ENCODE measurements at places on chromosomes 12 and 14.

DNA sequence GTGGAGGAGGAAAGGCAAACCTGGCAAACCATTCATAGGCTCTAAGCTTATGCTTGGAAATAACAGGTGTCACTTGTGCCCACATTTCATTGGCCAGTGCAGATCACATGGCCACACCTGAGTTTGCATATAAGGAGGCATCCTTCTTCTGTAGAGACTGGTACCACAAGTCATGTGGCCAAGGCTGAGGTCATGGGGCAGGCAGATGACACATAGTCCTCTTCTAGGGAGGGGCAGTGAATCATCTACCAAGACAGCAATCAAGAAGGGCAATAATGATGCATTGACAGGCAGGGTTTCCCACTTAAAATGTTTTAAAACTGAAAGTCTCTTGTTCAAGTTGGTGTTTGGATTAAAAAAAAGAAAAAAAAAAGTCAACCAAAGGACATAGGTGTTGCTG, 77.3 kb downstream of the DAAM1 start:
- peaks cover 18% of the 10 kb centered on the region for H3K4me1 ChIP-seq
- H3K27ac ChIP-seq, result no peak overlapping the region
- DNase-seq, result peak; percentile 68
- H3K36me3 ChIP-seq, result peaks cover 39% of the 10 kb centered on the region

DNA sequence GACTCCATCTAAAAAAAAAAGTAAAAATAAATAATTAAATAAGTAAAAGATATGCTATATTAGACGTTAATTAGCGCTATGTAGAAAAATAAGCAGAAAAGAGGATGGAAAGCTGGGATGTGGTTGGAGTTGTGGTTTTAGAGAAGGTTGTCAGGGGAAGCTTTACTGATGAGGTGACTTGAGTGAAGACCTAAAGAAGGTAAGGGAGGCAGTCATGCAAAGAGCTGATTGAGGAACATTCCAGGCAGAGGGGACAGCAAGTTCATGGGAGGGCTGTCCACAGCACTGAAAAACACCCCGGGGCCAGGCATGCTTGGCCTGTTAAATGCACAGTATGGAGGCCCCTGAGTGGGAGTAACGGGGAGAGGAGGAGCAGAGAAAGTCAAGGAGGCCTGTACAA, 15.7 kb downstream of the SMAGP start:
- no peaks in the 10 kb centered on the region for H3K36me3 ChIP-seq
- H3K4me1 ChIP-seq, result no peaks in the 10 kb centered on the region
- no peaks in the 10 kb centered on the region for H3K27me3 ChIP-seq
- DNase-seq, result no peak

GRCh38 chr14:55303691-55304145, 32.5 kb downstream of the FBXO34 start:
- no peak for DNase-seq
- H3K27ac ChIP-seq, result peak overlapping the region; percentile 54
- peaks cover 9% of the 10 kb centered on the region for H3K36me3 ChIP-seq
- H3K4me1 ChIP-seq, result peaks cover 61% of the 10 kb centered on the region

DNA sequence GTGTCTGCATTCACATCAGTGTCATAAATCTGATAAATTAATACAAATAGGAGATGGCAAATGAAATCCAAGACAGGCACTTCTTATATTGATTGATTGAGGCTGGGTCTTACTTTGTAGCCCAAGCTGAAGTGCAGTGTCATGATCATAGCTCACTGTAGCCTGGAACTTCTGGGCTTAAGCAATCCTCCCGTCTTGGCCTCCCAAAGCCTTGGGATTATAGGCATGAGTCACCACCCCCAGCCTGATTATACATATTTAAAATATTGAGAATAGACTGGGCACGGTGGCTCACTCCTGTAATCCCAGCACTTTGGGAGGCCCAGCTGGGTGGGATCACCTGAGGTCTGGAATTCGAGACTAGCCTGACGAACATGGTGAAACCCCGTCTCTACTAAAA, 51.3 kb downstream of the MARK3 start:
- H3K27ac ChIP-seq, result no peak overlapping the region
- peaks cover 18% of the 10 kb centered on the region for H3K4me1 ChIP-seq
- no peak for DNase-seq
- no peak overlapping the region for H3K4me3 ChIP-seq

DNA sequence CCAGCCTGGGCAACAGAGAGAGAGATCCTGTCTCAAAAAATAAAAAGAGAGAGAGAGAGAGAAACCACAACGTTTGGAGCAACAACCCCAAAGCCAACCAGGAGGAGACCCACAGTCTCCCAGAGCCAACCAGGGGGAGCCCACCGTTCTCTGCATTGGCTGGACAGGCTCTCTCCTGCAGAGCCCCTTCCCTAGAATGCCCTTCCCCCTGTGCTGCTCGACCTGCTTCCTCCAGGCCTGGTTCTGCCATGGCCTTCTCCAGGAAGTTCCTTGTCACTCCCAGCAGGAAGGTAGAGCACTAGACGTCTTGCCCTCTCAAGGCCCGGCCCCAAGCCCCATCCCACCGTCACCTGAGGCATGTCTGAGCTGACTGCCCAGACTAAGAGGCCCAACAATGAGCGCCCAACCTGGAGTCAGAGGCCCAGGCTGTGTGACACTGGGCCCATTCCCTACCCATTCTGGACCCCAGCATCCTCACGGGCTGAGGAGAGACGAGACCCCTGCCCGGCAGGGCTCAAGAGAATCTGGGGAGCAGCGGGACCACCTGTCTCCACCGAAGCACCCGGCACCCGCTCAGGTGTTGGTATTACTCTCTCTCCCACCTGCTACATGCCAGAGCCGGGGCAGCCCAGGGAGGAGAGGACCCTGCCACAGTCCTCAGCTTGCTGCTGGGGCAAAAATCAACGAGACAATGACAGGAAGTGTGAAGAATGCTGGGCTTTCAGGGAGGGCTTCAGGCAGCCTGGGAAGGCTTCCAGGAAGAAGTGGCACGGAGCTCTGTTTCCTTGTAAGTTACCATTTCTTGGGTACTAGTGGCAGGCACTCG, 61.2 kb downstream of the DIO3 start:
- H3K4me1 ChIP-seq, result no peaks in the 10 kb centered on the region
- H3K4me3 ChIP-seq, result no peak overlapping the region
- H3K36me3 ChIP-seq, result no peaks in the 10 kb centered on the region
- peaks cover 1% of the 10 kb centered on the region for H3K27me3 ChIP-seq

DNA sequence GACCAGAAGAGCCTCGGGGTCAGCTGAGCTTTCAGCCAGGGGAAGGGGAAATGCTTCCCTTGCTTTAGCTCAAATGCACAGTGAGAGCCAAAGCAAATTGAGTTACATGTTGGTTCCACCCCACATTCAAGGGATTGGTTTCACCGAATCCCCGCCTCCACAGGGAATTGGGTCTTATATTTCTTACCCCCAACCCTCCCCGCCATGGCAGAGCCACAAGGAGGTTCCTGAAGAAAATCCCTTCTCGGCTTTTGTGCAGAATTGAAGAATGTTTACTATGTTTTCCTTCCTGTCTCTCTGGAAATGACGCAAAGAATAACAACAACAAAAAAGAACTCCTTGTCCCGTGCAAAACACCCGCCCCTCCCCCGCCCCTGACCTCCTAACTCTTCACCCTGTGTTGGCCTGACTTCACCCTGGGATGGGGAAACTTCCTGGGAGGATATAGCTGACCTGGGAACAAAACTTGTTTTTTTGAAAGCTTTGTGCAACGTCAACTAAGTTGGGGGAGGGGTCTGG, 21.9 kb upstream of the CIPC start:
- no peak overlapping the region for H3K27ac ChIP-seq
- H3K4me3 ChIP-seq, result no peak overlapping the region
- no peak for DNase-seq

- H3K36me3 ChIP-seq, result peaks cover 5% of the 10 kb centered on the region
- H3K27ac ChIP-seq, result no peak overlapping the region
- no peak for DNase-seq
- no peaks in the 10 kb centered on the region for H3K27me3 ChIP-seq
- H3K4me1 ChIP-seq, result no peaks in the 10 kb centered on the region
- H3K4me3 ChIP-seq, result no peak overlapping the region
Measured at GRCh38 chr12:19641235-19642080, 202.2 kb downstream of the AEBP2 start.

DNA sequence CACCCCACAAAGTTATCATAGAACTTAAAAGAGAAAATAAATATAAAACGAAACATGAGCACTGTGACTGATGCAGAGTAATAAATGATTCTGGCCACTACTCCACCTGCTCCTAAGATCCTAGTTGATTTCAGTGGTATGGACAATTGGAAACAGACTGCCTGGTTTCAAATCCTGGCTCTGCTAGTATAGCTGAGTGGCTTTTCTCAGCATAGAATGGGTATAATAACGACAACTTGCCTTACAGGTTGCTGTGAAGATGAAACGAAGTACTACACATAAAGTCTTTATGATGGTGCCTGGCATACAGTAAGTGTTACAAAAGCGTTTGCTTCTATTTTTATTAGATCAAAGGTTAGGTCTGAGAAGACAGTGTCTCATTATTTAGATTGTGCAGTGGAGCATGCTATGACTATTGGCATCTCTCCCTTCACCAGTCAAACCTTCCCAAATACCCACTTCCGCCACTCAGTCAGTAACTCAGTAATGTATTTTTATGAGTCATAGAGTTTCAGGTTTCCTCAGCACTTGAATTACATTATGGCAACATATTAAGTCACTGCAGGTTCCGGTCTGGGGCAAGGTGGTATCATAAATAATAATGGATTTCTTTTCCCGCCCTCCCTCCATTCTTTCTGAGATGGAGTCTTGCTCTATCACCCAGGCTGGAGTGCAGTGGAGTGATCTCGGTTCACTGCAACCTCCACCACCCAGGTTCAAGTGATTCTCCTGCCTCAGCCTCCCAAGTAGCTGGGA, 29.7 kb upstream of the NR2C1 start:
- peak overlapping the region; percentile 63 for H3K27ac ChIP-seq
- peak; percentile 68 for DNase-seq
- peaks cover 19% of the 10 kb centered on the region for H3K4me1 ChIP-seq
- H3K36me3 ChIP-seq, result no peaks in the 10 kb centered on the region

GRCh38 chr12:74119811-74120362, 417.7 kb upstream of the ATXN7L3B start:
- no peak overlapping the region for H3K4me3 ChIP-seq
- H3K27me3 ChIP-seq, result no peaks in the 10 kb centered on the region
- no peak overlapping the region for H3K27ac ChIP-seq

GRCh38 chr12:45612044-45612794, 117.3 kb upstream of the ARID2 start:
- no peak overlapping the region for H3K4me3 ChIP-seq
- no peaks in the 10 kb centered on the region for H3K36me3 ChIP-seq
- DNase-seq, result no peak
- H3K27ac ChIP-seq, result no peak overlapping the region
- H3K4me1 ChIP-seq, result peaks cover 7% of the 10 kb centered on the region

GRCh38 chr12:130922511-130922953, 31.2 kb upstream of the ADGRD1 start:
- no peak for DNase-seq
- no peak overlapping the region for H3K27ac ChIP-seq
- H3K27me3 ChIP-seq, result peaks cover 27% of the 10 kb centered on the region
- no peaks in the 10 kb centered on the region for H3K36me3 ChIP-seq
- H3K4me1 ChIP-seq, result no peaks in the 10 kb centered on the region
- H3K4me3 ChIP-seq, result no peak overlapping the region

- DNase-seq, result no peak
- peaks cover 40% of the 10 kb centered on the region for H3K4me1 ChIP-seq
- peaks cover 39% of the 10 kb centered on the region for H3K36me3 ChIP-seq
- no peak overlapping the region for H3K4me3 ChIP-seq
- H3K27me3 ChIP-seq, result no peaks in the 10 kb centered on the region
- H3K27ac ChIP-seq, result no peak overlapping the region
Measured at GRCh38 chr14:71013551-71014192, 106.4 kb downstream of the PCNX1 start.

DNA sequence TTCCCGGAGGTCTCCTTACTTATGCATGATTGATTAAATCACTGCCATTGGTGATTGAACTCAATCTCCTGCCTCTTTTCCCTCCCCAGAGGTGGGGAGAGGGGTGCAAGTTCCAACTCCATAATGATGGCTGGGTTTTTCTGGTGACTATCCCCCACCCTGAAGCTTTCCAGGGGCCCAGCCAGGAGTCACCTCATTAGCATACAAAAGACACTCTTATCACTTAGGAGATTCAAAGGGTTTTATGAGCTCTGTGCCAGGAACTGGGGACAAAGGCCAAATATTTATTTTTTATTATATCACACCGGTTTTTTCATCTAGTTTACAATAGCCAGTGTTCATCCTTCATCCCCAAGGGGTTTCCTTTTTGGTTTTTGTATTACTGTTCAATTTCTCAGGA, 300.7 kb downstream of the ETNK1 start:
- no peak for DNase-seq
- no peaks in the 10 kb centered on the region for H3K27me3 ChIP-seq
- H3K4me1 ChIP-seq, result no peaks in the 10 kb centered on the region
- no peaks in the 10 kb centered on the region for H3K36me3 ChIP-seq
- no peak overlapping the region for H3K4me3 ChIP-seq
- no peak overlapping the region for H3K27ac ChIP-seq

- H3K27me3 ChIP-seq, result peaks cover 16% of the 10 kb centered on the region
- no peak overlapping the region for H3K27ac ChIP-seq
- no peak overlapping the region for H3K4me3 ChIP-seq
- no peaks in the 10 kb centered on the region for H3K36me3 ChIP-seq
Measured at GRCh38 chr12:5200278-5201087, 156.8 kb downstream of the KCNA5 start.

- peak overlapping the region; percentile 92 for H3K27ac ChIP-seq
- H3K4me1 ChIP-seq, result peaks cover 87% of the 10 kb centered on the region
- peak; percentile 61 for DNase-seq
- no peaks in the 10 kb centered on the region for H3K27me3 ChIP-seq
Measured at GRCh38 chr12:64672925-64673409, 62.7 kb downstream of the RASSF3 start.

- peaks cover 14% of the 10 kb centered on the region for H3K36me3 ChIP-seq
- H3K27ac ChIP-seq, result no peak overlapping the region
- H3K4me1 ChIP-seq, result peaks cover 1% of the 10 kb centered on the region
- H3K27me3 ChIP-seq, result no peaks in the 10 kb centered on the region
Measured at GRCh38 chr12:71702590-71702989, 16.7 kb downstream of the TMEM19 start.

DNA sequence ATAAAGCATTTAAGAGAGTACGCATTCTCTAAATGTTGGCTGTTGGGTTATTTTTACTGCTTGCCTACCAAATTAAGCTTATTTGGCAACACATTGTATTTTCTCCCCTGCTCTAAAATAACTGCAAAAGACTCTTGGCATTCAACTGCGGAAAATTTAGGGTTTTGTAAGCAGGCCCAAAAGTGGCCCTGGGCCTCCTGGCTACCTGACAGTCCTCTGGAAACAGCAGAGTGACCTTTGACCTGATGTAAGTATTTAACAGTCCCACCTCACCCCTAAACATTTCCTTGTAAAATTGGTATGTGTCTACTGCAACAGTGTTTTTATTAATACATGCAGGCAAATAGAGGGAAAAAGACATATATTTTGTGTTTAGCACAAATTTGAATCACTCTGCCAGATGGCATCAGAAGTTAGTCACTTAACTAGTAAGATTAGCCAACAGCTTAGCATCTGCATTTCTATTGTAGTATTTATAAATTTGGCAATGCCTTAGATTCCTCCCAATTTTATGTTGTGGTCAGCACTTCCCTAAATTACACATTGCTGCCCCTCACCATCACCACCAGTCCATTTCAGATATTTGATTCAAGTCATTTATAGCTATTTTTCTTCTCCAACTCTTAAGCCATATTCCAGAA, 11.2 kb downstream of the LLPH start:
- DNase-seq, result no peak
- peaks cover 21% of the 10 kb centered on the region for H3K36me3 ChIP-seq
- peaks cover 4% of the 10 kb centered on the region for H3K4me1 ChIP-seq
- no peaks in the 10 kb centered on the region for H3K27me3 ChIP-seq

GRCh38 chr12:59119676-59120075, 199.4 kb upstream of the LRIG3 start:
- H3K27ac ChIP-seq, result no peak overlapping the region
- no peak overlapping the region for H3K4me3 ChIP-seq
- no peak for DNase-seq

GRCh38 chr14:54814076-54814475, 88.5 kb downstream of the GCH1 start:
- no peak overlapping the region for H3K27ac ChIP-seq
- no peak overlapping the region for H3K4me3 ChIP-seq
- no peaks in the 10 kb centered on the region for H3K36me3 ChIP-seq
- peak; percentile 63 for DNase-seq
